ENCODE measurements at places on chromosomes 1 and 21.

GRCh38 chr1:161718559-161719324 lies 2.6 kb upstream of the FCRLB start:
- no peak overlapping the region for H3K27ac ChIP-seq
- no peaks in the 10 kb centered on the region for H3K36me3 ChIP-seq
- no peak overlapping the region for H3K4me3 ChIP-seq
- DNase-seq, result no peak
- H3K4me1 ChIP-seq, result no peaks in the 10 kb centered on the region

GRCh38 chr1:102733491-102734236 lies 374.7 kb downstream of the COL11A1 start:
- no peak for DNase-seq
- H3K4me3 ChIP-seq, result no peak overlapping the region
- no peak overlapping the region for H3K27ac ChIP-seq

- H3K27me3 ChIP-seq, result no peaks in the 10 kb centered on the region
- H3K36me3 ChIP-seq, result no peaks in the 10 kb centered on the region
- no peak for DNase-seq
- no peaks in the 10 kb centered on the region for H3K4me1 ChIP-seq
These were observed 303.6 kb downstream of the USH2A start for GRCh38 chr1:216119600-216119999.

GRCh38 chr1:53025769-53026112 lies 36.3 kb upstream of the PODN start:
- peaks cover 12% of the 10 kb centered on the region for H3K4me1 ChIP-seq
- H3K4me3 ChIP-seq, result no peak overlapping the region
- H3K36me3 ChIP-seq, result peaks cover 11% of the 10 kb centered on the region
- no peaks in the 10 kb centered on the region for H3K27me3 ChIP-seq

DNA sequence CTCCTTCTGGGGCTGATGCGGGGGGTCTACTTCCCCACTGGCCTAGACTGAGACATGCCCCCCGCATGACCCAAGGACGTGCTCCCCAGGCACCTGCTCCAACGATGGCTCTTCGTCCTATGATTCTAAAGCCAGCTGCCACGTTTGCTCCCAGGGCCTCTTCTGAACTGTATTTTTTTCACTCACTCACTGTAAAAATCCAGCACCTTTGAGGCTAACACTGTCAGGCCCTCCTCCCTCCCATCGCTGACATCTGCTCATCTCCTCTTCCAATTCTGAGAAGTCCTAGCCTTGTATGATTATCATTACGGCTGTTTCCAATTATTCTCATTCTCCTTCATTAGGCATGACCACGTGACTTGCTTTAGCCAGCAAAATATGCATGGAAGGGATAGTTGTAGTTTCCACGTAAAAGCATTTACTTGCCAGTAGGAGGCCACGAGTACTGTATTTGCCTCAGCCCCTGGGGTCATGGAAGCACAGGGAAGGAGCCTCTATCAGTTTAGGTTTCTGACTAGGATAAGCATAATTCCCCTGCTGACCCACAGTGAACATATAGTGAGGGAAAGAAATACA lies 19.1 kb upstream of the EDN2 start:
- H3K27ac ChIP-seq, result no peak overlapping the region
- H3K27me3 ChIP-seq, result no peaks in the 10 kb centered on the region
- no peaks in the 10 kb centered on the region for H3K36me3 ChIP-seq
- H3K4me1 ChIP-seq, result no peaks in the 10 kb centered on the region
- DNase-seq, result no peak

- H3K4me3 ChIP-seq, result no peak overlapping the region
- DNase-seq, result no peak
- no peaks in the 10 kb centered on the region for H3K27me3 ChIP-seq
- H3K4me1 ChIP-seq, result no peaks in the 10 kb centered on the region
- no peak overlapping the region for H3K27ac ChIP-seq
These were observed 32.3 kb downstream of the CD160 start for GRCh38 chr1:145751491-145752037.
